ENCODE measurements at places on chromosomes 4 and X. TPM values are rescaled to one million over a fixed set of nuclear protein-coding genes. Genes with fewer than 3 reads are reported as not detected.

DNA sequence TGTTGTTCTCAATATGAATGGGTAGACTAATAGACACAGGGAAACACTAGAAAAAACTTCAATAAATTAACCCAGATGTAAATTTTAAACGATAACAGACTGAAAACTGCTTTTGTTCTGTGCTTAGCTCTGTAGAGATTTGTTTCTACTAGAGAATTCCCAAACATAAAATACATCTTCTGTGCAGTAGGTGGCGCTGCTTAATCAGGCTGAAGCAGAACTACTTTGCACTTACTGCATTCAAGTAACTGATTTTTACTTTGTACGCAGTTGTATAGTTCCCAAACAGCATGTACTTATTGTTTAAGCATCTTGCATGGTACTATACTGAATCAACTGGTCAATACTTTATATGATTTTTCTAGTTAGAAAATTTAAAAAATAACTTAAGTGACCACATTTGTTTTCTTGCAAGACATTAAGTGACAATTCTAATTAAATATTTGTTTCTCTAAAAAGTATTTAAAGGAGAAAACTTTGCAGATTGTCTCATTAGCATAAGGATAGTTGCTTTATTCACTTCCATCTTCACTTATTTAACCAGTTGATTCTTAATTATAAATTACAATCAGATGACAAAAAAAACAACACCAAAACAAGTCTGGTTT lies 490.6 kb downstream of the IL15 start:
- DNase-seq, result peak; percentile 58

DNA sequence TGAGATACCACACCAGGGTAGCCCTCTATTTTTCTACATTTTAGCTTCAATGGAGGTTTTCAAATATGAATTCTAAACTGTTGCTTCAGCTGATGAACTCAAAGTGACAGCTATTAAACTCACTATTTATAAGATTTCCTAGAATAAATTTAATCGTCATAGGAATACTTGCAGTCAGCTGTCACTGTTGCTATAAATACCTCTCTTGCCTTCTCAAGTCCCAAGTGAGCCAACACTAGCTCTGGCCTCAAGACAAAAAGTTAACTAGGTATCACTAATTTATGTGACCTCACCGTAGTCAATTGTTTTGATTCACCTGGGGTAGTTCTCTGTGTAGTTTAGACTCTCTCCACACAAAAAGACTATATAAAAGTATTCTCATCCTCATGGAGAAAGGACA lies 34.3 kb upstream of the PROM1 start:
- DNase-seq, result no peak

TNIP3 gene
- 0.51 TPM for polyA plus RNA-seq

GRCh38 chr4:64584981-64585557 lies 175.8 kb upstream of the TECRL start:
- no peak for DNase-seq

GRCh38 chrX:133513123-133513522 lies 97.8 kb upstream of the GPC4 start:
- no peak for DNase-seq

CLGN gene
- 2.7 TPM for polyA plus RNA-seq

DNA sequence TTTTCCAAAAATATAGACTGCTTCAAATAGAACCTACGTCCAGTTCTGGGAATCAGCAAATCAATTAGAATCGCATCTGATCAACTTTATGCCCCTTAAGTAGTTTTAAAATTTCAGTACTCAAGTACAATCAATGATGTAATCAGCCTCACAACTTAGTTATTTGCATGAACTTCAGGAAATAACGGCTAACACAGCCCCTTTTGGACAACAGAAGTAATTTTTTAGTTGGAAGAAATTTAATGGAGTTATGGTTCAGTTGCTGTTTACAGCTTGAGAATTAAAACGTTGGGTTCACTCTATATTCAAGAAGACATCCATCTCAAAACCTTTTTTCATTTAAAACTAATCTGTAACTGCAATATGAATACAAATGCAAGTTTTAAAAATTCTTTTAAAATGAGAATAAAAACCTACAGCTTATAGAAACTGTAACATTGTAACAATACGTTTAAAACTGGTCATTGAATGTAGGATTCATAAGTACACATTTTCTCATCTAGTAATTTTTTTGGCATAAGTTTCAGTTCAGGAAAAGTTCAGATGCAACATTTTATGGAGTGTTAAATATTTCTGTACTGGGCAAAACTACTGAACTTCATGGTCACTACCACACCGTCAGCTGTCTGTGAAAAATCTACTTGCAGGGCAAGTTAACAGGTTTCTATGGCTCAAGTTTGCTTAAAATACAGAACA lies 956 bp downstream of the TAPT1 start:
- DNase-seq, result no peak

- no peak for DNase-seq
Observed at GRCh38 chr4:77950203-77950602, 87.6 kb downstream of the MRPL1 start.

PNCK gene
- polyA plus RNA-seq, result not detected

DNA sequence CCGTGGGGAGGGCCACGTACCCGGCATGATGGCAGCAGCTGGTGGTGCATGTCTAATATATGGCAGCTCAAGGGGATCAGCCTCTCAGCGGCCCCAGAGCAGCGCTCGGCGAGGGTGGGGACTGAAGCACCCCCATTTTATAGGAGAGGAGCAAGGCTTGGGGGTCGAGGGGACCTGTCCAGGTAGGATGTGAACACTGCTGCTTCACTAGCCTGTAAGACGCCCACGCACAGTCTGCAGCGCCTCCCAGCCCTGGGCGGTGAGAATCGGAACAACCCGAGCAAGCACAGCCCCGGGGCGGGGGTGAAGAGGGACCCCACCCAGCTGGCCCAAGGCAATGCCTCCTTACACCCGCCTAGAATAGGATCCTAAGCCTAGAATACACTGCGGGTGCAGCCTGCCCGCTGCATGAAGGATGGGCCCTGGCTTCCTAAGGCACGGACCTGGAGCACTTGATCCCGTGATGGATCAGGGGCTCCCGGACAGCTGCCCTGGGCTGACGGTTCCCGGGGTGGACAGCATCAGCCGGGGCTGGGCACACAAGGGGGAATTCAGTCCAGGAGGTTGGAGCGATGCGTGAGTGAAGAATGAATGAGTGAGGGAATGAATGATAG lies 17.6 kb downstream of the ADRA2C start:
- no peak for DNase-seq

GRCh38 chrX:26651755-26652154 lies 435.8 kb downstream of the MAGEB5 start:
- no peak for DNase-seq

DNA sequence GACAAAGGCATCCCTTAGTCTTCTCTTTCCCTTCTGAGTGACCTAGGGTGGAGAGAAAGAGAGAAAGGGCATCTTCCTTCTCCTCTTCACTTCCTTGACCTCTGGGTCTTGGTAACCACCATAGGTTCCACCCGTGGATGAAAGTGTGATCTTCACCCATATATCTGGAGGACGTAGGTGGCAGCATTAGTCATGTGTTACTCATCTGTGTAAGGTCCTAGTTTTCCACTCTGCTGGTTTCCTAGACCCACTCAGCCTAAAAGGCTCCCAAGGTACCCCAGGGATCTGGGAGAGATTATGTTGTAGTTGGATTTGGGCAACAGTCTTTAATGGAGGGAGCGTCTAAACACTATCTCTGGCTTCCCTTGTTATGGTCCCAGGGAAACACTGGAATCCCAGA lies 45.5 kb upstream of the RAB9B start:
- no peak for DNase-seq

- DNase-seq, result no peak
Observed at GRCh38 chr4:6603128-6603527, 28.1 kb downstream of the MAN2B2 start.

S100G gene
- polyA plus RNA-seq, result not detected

DNA sequence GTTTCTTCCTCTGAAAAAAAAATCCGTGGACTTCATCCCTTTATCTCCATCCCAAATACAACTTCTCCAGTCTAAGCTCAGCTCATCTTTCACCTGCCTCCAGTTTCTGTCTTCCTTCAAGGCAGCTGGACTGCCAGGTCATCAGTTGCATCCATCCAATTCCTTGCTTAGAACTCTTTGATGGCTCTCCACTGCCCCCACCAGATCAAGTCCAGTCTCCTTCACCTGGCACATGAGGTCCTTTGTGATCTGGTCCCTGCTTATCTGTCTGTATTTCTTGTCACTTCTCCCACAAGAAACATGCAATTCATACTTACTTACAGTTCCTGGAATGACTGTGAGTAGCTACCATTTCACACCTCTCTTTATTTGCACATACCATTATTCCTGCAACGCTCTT lies 33.8 kb downstream of the OTUD6A start:
- no peak for DNase-seq

RAB40A gene
- 0.19 TPM for polyA plus RNA-seq

GRCh38 chr4:172686021-172686420 lies 482.6 kb upstream of the GALNT7 start:
- DNase-seq, result no peak

DNA sequence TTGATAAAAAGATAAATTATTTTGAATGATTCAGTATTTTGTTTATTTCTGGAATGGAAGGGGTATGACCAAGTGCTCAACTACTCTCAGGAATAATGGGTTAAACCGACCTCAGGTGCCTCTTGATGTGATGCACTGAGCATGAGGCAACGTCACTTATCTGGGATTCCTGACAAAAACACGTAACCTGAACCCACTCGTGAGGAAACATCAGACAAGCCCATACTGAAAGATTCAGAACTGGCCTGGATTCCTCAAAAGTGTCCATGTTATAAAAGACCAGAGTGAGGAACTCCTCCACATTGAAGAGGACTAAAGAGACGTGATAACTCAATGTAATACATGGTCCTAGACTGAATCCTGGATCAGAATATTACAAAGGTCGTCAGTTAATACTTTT lies 144.0 kb downstream of the FNIP2 start:
- DNase-seq, result peak; percentile 21

ARSJ gene
- polyA plus RNA-seq, result 47.9 TPM

DNA sequence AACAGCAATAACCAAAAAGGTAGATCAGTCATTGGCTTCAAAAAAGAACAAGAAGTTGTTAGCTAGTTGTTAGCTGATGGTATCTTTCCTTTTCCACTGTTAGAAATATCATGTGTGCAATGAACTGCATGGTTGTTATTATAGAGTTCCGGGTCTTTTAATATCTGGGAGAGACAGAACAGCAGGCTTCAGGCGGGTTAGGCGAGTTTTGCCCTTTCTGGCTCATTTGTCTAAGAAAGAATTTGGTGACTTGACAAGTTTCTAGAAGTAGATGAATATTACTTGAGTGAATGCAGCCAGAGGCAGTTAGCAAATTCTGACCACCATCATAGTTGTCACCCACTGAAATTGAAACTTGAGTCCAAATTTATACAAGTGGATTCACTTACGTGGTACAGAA lies 88.9 kb upstream of the MID1 start:
- no peak for DNase-seq

DNA sequence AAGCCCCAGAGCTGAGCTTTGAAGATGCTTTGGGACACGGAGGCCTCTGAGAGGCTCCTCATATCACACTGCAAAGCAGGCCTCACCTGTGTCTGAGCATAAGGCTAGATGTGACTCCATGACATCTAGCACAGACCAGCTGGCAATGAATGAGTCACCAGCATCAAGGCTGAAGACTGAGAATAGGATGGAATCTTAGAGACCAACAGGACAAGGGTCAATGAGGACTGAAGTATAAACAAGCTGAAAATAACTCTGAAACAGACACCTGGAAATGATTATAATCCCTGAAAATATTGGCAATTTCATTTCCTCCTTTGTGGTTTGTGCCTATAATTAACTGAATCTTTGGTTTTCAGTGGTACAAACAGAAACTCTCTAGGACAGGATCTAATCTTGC lies 87.1 kb upstream of the PRPS1 start:
- DNase-seq, result no peak

GRCh38 chr4:140515423-140515822 lies 8.5 kb upstream of the ELMOD2 start:
- no peak for DNase-seq

TRMT10A gene
- polyA plus RNA-seq, result 6.2 TPM

EBP gene
- 19.8 TPM for polyA plus RNA-seq

GRCh38 chr4:113878668-113879067 lies 100.8 kb downstream of the ARSJ start:
- DNase-seq, result peak; percentile 16

SPOCK3 gene
- polyA plus RNA-seq, result not detected

CSAG2 gene
- not detected for polyA plus RNA-seq

ESX1 gene
- polyA plus RNA-seq, result not detected

PLXNA3 gene
- 28.1 TPM for polyA plus RNA-seq

DNA sequence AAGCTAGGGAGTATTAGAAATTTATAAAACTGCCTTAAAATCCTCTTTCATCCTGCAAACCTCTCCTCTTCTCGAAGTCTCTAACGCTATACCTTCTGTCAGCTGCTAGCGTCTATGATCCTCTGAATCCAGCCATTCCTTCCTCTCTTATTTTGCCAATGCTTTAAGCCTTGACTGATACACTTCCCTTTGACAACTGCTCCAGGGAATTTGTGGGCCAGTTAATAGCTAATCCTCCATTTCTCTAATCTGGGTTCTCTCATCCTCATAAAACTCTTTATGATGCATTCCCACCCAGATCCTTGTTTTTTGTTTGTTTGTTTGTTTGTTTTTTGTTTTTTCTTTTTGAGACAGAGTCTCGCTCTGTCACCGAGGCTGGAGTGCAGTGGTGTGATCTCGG lies 293.6 kb upstream of the PUDP start:
- no peak for DNase-seq

PDHA1 gene
- polyA plus RNA-seq, result 166 TPM

GRCh38 chr4:140450352-140450751 lies 22.9 kb upstream of the CLGN start:
- no peak for DNase-seq

FAM236B gene
- not detected for polyA plus RNA-seq

PSAPL1 gene
- polyA plus RNA-seq, result not detected

LAGE3 gene
- 9.3 TPM for polyA plus RNA-seq

ASMT gene
- not detected for polyA plus RNA-seq

GRCh38 chr4:179441596-179441995 lies 1999.4 kb upstream of the AGA start:
- no peak for DNase-seq

- DNase-seq, result no peak
Observed at GRCh38 chrX:96835660-96836289, 47.9 kb upstream of the RPA4 start.

GRCh38 chr4:98068495-98068894 lies 74.8 kb downstream of the STPG2 start:
- no peak for DNase-seq

DNA sequence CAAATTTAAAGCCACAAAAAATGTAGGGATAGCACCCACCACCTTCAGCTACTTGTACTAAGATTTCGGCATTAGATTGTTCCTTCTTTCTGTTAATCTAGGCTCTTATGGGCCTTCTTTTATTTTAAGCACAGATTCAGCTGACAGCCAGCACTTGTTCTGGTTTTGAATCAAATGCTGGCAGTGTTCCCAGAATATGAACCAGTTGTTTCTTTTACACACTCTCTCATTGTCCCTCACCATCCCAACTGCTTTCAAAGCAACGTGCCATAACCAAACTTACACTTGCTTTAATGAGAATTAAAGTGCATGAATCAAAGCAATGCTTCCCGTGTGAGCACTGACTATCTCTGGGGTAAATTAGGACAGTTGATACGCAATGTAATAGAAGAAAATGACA lies 744.5 kb upstream of the FAM241A start:
- peak; percentile 8 for DNase-seq

- no peak for DNase-seq
Observed at GRCh38 chr4:13539619-13540445, 4.5 kb downstream of the NKX3-2 start.

MID2 gene
- polyA plus RNA-seq, result 1.6 TPM

- no peak for DNase-seq
Observed at GRCh38 chrX:111761578-111762135, 80.7 kb downstream of the ALG13 start.

- no peak for DNase-seq
Observed at GRCh38 chr4:165190591-165191347, 16.6 kb upstream of the KLHL2 start.

PCDH18 gene
- 204 TPM for polyA plus RNA-seq

- no peak for DNase-seq
Observed at GRCh38 chr4:16461362-16461761, 235.1 kb upstream of the TAPT1 start.

Measured in AG04450 (cell line).